ENCODE measurements at places on chromosomes 7 and 10. TPM values are rescaled to one million over a fixed set of nuclear protein-coding genes. Genes with fewer than 3 reads are reported as not detected.

DNA sequence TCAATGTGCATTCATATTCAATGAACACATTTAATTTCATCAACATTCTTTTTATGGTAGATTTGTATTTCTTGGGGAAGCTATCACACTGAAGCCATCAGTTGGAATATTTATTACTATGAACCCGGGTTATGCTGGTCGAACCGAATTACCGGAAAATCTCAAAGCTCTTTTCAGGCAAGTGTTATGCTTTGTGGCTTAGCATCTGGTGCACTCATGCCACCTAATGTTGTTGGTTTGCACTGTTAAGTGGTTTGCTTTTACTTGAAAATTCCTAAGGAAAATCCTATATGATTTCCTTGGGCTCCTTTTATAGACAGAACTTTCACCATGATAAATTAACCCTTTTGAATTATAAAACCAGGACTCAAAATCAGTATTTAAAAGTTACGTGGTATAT, 147.9 kb downstream of the DNAH11 start:
- no peak for DNase-seq

GRCh38 chr7:120442838-120443237, 169.9 kb downstream of the KCND2 start:
- no peak for DNase-seq

- DNase-seq, result no peak
Observed at GRCh38 chr7:148014541-148014940, 576.0 kb upstream of the C7orf33 start.

DNA sequence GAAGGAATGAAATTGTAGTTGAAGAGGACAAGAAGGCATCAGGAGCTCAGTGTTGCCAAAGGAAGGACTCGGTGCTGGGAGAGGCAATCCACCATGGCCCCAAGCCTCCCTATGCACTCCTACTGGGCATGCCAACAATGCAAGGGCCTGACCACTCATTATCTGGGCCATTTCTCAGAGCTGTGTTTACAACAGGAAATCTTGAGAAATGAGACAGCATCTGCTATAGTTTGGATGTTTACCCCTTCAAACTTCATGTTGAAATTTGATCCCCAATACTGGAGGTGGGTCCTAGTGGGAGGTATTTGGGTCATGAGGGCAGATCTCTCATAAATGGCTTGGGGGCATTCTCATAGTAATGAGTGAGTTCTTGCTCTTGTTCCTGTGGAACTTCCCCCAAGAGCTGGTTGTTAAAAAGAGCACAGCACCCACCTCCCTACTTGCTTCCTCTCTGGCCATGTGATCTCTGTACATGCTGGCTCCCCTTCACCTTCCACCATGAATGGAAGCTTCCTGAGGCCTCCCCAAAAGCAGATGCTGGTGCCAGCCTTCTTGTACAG, 50.8 kb upstream of the AOAH start:
- DNase-seq, result no peak

GRCh38 chr7:73899731-73900142, 38.8 kb downstream of the TMEM270 start:
- DNase-seq, result no peak

SAP25 gene
- 1.1 TPM for total RNA-seq
